ENCODE measurements at places on chromosomes 4 and X.

- DNase-seq = no peak
Measured at GRCh38 chrX:46178763-46179162, 366.5 kb downstream of the ZNF674 start.

GRCh38 chr4:184344435-184344834, 126.8 kb upstream of the ENPP6 start:
- DNase-seq = no peak

GRCh38 chrX:30888526-30889146, 418 bp downstream of the TAB3 start:
- no peak for DNase-seq

DNA sequence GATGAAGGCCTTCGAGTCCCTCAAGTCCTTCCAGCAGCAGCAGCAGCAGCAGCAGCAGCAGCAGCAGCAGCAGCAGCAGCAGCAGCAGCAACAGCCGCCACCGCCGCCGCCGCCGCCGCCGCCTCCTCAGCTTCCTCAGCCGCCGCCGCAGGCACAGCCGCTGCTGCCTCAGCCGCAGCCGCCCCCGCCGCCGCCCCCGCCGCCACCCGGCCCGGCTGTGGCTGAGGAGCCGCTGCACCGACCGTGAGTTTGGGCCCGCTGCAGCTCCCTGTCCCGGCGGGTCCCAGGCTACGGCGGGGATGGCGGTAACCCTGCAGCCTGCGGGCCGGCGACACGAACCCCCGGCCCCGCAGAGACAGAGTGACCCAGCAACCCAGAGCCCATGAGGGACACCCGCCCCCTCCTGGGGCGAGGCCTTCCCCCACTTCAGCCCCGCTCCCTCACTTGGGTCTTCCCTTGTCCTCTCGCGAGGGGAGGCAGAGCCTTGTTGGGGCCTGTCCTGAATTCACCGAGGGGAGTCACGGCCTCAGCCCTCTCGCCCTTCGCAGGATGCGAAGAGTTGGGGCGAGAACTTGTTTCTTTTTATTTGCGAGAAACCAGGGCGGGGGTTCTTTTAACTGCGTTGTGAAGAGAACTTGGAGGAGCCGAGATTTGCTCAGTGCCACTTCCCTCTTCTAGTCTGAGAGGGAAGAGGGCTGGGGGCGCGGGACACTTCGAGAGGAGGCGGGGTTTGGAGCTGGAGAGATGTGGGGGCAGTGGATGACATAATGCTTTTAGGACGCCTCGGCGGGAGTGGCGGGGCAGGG, 568 bp downstream of the HTT start:
- DNase-seq = peak; percentile 53

GRCh38 chr4:79331126-79331876, 5.4 kb upstream of the NAA11 start:
- peak; percentile 10 for DNase-seq

DNA sequence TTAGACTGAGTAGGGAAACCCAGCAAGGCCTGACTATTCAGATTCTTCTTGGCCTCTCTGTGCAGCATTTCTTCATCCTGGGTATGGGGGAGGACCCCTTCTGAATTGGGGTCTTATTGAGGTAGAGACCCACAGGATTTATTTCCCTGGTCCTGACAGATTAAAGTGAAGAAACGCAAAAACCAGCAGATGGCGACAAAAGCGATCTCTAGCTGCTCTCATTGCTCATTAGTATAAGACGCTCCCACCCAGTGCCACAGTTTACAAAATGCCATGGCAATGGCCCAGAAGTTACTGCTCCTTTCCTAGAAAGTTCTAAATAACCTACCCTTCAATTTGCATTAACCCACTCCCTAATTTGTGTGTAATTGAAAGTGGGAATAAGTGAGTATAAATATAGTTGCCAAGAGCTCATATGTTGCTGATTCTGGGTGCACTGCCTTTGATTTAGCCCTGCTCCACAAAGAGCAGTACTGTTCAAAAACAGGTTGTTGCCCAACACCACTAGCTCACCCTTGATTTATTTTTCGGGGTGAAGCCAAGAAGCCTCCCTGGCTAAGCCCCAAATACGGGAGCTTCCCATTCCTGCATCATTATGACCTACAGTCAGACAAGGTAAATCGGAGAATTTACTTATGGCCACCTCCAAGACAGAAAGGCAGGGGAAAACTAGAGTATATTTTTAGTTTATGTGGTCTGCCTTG, 3.7 kb upstream of the BEX4 start:
- peak; percentile 60 for DNase-seq

DNA sequence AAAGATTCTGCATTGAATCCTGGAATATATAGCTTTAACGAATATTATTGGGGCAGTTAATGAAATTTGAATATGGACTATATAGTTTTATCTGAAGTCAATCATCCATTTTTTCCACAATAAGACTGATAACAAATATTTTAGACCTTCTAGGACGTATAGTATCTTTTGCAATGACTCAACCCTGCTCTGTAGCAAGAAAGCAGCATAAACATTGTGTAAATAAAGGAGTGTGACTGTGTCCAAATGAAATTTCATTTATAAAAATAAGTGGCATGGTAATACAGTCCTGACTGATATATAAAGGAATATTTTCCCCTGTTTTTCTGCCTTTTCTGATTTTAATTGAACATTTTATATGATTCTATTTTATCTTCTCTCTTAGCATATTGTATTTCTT, 947.7 kb upstream of the SLIT2 start:
- DNase-seq = peak; percentile 5

DNA sequence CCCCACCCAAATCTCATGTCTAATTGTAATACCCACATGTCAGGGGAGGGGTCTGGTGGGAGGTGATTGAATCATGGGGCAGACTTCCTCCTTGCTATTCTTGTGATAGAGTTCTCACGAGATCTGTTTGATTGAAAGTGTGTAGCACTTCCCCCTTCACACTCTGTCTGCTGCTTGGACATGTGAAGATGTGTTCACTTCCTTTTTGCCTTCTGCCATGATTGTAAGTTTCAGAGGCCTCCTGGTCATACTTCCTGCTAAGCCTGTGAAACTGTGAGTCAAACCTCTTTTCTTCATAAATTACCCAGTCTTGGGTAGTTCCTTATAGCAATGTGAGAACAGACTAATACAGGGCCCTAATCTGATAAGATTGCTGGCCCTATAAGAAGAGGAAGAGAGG, 1514.8 kb downstream of the RPA4 start:
- DNase-seq = no peak

DNA sequence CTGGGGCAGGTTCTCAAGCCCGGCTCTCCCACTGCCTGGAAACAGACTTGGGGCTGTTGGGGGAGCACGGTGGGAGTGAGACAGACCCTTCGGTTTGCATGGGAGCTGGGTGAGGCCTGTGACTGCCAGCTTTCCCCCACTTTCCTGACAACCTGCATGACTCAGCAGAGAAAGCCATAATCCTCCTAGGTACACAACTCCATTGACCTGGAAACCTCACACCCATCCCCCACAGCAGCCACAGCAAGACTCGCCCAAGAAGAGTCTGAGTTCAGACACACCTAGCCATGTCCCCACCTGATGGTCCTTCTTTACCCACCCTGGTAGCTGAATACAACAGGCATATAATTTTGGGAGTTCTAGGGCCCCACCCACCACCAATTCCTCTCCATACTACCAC, 57.6 kb upstream of the UBQLN2 start:
- DNase-seq = no peak

DNA sequence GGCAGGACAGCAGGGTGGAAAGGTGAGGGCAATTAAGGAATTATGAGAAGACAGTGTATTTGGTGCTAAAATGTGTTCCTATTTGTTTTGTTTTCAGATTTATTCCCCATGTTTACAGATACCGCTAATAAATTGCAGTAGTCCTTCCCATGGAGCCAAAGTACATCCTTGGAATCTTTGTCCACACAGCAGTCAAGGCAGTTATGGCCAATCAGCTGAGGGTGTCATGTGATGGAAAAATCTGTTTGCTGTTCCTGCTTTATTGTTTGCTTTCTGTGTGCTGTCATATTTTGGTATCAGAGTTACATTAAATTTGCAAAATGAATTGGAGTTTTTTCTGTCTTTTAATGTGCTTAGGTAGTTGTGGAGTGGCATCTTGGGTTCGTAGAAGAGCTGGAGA, 10.5 kb downstream of the TRO start:
- no peak for DNase-seq

DNA sequence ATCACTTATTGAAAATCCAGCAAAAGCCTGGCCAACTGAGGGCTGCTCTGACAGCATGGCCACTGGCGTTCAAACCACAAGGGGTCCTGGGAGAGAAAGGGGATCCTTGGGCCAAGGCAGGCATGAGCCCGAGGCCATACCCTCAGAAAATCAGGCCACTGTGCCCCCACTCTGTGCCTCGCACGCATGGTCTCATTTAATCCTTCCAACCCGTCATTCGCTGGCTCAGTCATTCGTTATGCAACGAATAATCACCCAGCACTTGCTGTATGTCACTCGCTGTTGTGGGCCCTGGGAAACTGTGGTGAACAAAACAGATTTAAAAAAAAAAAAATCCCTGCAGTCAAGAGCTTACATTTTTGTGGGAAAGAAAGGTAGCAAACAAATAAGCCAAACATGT, 112.7 kb downstream of the BCOR start:
- DNase-seq = no peak

GRCh38 chr4:113701169-113701568, 60.4 kb downstream of the CAMK2D start:
- no peak for DNase-seq

GRCh38 chrX:113833096-113834055, 750.5 kb upstream of the HTR2C start:
- DNase-seq = no peak

DNA sequence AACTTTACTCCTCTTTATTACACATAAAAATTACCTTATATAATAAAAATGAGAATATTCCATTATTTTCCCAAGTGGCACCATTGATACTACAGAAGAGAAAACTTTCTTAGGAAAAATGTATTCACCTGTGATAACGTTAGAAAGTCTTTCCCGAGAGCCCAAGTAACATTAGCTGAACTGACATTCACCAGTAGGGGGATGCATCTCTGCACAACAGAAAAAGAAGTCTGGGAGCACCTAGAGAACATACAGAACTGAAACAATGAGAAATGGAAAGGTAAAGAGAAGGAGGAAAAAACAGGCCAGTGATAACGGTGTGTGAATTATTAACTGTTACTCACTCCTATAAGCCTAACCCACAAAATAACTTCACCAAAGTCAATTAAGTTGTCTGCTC, 423.3 kb downstream of the CENPC start:
- DNase-seq = peak; percentile 6

DNA sequence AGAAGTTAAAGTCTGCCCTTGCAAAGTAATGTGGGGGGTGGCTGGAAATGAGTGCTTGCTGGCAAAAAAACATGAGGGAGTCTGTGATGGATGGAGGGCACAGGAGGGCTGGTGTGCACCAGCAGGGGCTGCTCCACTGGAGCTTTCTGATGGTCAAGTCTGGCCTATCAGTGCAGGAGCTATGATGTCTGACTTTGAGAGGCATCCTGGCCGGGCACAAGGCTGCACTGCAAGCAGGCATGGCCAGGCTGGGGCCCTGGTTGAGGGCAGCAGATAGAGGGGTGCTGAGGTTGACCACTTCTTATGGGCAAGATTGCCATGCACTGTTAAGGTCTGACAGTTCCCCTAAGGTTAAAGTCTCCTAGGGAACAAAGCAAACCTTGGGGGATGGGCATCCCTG, 1140.2 kb downstream of the FAM133A start:
- no peak for DNase-seq

- no peak for DNase-seq
Measured at GRCh38 chr4:165927815-165928214, 54.8 kb downstream of the TLL1 start.

DNA sequence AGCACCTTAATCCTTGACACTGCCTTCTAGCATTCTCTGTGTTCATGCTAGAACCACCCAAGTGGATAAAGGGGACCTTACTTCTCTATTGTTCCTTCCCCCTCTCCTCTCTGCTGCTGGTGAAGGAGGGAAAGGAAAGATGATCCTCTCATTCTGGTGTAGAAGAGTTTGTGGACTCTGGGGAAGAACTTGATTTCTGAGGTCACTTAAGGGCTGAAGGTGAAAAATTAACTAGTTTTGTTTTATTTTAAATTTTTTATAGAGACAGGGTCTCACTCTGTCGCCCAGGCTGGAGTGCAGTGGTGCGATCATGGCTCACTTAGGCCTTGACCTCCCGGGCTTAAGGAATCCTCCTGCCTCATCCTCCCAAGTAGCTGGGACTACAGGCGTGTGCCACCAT, 29.8 kb downstream of the SMS start:
- no peak for DNase-seq

DNA sequence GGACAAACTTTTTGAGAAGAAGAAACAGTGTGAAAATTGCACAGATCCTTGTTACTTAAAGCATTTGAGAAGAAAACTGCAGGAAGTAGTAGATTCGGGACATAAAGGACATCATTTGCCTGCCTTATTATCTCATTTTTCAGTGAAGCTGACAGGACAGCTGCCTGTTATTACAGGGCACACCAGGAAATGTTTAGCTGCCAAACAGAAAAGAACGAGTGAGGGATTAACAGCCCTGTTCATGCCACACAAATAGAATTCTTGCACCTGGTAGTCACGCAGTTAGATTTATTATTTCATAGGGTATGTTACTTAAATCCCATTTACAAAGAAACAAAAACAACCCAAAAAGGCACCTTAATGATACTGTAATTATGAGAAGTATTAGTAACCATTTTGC, 100.6 kb downstream of the CHIC2 start:
- no peak for DNase-seq

Measured in fibroblast of pulmonary artery (primary cell).